Stimulated activated CD4-positive, alpha-beta T cell treated with anti-CD3 and anti-CD28 coated beads, TNF-alpha, amount 100 ng/mL, for 48 hours (primary cell): ENCODE measurements at places on chromosomes 1 and 21.

- DNase-seq = no peak
These were observed 117.9 kb downstream of the DMRTB1 start for GRCh38 chr1:53576866-53577760.

DNA sequence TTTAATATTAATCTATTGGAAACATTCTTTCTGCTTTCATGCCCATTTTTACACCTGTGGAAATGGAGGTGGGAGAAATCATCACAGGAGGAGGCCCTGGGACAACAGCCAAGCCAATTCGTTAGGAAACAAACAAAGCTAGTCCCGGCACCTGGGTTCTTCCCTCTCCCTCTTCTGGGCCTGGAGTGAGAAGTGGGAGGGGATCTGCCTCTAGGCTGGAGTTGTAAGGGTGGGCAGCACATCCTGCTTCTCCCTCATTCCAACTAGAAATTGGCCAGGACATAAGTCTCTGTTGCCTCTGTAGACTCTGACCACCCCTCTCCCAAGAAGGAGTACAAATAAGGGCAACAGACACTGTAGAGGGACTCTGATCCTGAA is 20.2 kb upstream of the ERO1B start:
- DNase-seq = no peak

GRCh38 chr21:42293649-42294272 is 21.4 kb downstream of the TFF3 start:
- DNase-seq = no peak

DNA sequence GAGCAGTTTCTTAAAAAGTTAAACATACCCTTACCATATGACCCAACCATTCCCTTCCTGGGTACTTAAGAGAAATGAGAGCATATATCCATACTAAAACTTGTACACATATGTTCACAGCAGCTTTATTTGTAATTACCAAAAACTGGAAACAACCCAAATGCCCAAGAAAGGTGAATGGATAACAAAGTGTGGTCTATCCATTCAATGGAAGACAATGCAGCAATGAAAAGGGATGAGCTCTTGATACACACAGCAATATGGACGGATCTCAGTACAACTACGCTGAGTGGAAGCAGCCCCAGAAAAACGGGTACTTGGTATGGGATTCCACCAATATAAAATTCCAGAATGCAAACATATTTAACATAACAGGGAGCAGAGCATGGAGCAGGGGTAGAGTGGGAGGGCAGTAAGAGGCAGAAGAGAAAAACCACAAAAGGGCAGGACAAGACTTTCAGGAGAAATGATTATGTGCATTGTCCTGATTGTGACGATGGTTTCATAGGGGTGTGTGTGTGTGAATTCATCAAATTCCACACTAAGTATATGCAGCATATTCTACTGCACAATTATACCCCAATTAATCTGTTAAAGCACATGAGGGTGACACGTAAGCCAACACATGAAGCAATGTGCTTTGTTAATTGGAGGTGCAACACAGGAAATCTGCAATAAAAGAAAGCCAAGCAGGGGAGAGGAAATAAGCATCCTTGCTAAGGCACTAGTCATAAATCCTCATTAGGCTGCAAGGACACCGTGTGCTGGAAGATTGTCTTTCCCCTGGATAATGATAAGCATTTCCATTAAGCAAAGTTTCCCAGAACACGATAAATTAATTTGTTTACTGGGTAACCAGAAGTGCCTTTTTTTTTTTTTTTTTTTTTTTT is 113.1 kb upstream of the KRTAP19-8 start:
- DNase-seq = no peak

GRCh38 chr1:164452549-164452948 is 106.4 kb upstream of the PBX1 start:
- no peak for DNase-seq

DNA sequence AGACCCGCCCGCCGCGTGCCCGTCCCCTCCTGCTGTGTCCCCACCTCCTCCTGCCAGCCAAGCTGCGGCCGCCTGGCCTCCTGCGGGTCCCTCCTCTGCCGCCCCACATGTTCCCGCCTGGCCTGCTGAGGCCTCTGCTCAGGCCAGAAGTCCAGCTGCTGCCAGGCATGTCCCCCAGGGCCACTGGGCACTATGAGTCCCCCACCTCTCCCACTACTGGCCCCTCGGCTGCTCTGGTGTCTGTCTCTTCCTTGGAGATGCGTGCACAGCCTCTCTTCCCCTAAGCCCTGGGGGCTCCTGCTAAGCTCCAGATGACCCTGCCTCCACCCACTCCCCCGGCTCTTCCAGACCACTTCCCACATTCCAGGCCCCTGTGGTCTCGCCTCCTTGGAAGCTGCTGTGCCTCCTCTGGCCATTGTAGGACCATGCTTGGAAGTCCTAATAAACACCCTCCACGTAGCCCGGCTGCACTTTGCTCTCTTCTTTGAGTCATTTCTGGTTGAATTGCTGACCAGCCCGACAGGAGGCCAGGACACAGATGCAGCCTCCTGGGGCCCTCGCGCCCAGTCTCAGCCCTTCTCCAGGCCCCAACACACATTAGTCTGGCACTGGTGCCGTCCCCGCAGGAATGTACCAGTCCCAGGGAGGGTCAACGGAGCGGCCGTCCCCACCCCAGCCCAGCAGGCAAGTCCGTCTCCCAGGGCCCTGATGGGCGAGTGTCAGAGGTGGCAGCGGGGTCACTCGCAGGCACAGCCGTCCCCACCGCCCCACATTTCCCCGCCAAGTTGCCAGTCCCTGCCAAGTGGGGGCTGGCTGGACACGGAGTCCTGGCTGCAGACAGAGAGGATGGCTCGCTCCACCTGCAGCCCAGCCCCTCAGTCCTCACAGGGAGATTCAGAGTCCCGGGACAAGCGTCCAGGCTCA is 1.1 kb downstream of the KRTAP10-12 start:
- no peak for DNase-seq

- DNase-seq = no peak
These were observed 4.3 kb upstream of the FGGY start for GRCh38 chr1:59292562-59292961.

GRCh38 chr21:39007532-39007931 is 175.7 kb downstream of the PSMG1 start:
- no peak for DNase-seq

DNA sequence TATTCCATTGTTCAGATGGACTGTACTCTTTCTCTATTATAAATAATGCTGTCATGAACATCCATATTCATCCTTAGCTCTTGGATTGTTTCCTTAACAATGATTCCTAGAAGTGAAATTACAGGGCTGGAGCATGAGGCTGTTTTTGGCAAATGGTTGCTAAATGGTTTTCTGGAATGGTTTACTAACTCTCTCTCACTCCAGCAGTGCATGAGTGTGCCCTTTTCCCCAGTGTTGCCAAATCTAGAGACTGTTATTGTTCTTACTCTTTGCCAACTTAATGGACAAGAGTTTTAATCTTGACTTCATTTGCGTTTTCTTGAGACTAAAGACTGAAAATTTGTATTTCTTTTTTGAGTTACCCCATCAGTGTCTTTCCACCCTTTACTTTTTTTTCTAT is 113.0 kb downstream of the PAPPA2 start:
- DNase-seq = no peak

- no peak for DNase-seq
These were observed 110.1 kb downstream of the HMGB4 start for GRCh38 chr1:33973799-33974545.

DNA sequence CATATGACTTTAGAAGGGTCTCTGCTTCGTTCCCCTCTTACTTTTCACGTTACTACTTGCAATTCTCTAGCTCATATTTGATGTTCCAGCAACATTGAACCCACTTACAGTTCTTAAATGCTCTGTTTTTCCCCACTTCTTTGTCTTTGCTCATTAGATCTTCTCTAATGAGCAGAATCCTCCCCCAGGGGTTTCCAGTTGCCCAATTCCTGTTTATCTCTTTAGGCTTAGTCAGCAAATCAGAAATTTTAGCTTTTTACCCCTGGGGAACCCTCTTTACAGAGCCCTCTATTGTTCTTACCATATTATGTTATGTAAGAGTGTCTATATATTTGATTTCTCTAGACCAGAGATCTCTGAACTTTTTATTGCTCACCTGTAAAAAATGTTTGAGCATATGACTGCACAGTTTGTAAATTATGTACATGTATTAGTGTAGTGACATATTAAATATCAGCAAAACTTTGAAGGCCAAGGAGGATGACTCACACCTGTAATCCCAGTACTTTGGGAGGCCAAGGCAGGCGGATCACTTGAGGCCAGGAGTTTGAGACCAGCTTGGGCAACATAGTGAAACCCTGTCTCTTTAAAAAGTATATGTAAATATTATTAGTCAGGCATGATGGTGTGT is 71.4 kb downstream of the FNBP1L start:
- DNase-seq = no peak

DNA sequence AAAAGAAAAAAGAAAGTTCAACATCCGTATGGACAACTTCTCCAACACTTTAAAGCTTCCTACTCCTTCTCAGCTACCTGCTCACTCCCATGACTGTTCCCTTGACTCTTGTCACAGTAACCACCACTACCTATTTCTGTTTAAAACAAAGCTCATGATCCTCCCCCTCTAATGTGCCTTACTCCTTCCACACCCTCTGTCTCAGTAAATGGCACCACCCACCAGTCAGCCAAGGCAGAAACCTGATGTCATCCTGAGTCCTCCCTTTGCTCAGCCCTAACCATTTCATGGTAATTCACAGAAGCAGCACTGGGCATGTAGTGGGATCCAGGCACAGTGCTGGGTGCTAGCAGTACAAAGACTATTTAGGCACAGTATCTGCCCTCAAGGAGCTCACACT is 63.0 kb upstream of the PPM1J start:
- DNase-seq = no peak

DNA sequence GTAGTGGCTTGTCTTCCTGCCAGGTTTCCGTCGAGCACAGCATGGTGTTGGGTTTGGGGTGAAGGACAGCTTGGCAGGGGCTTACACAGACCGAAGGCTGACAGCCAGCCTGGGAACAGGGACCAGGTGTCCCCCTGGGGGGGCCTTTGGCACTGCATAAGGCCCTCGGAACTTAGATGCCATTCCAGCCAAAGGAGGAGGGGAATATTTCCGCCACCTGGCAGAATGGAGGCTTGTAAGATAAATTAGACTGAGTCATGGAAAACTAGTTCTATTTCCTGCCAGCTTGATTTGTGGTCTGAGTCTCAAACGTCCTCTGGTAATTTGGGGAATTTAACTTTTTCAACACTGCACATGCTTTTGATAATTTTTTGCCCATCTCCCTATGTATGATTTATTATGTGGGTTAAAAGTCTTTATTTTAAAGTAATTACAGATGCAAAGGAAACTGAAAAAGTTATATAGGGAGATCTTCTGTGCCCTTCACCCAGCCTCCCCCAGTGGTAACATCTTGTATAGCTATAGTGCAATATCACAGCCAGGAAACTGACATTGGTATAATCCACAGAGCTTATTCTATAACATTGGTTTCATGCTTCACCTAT is 11.5 kb upstream of the TMEM51 start:
- no peak for DNase-seq

GRCh38 chr1:200351826-200352549 is 57.8 kb downstream of the ZNF281 start:
- DNase-seq = no peak

GRCh38 chr1:98546319-98546718 is 115.2 kb upstream of the SNX7 start:
- DNase-seq = no peak

DNA sequence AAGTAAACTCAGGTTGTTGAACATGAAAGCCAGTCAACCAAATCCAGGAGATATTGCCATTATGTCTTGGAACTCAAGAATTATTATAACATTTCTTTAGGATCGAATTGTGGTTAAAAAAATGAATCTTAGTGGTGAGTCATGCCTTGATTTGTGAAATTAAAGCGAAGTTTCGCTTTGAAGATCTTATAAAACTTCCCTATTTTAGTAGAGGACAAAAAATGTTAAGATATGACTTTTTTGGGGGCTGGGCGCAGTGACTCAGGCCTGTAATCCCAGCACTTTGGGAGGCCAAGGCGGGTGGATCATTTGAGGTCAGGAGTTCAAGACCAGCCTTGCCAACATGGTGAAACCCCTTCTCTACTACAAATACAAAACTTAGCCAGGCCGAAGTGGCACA is 39.5 kb upstream of the PTBP2 start:
- no peak for DNase-seq

- DNase-seq = no peak
These were observed 2.7 kb downstream of the CHI3L1 start for GRCh38 chr1:203183828-203184227.

GRCh38 chr1:7614576-7615074 is 156.5 kb upstream of the VAMP3 start:
- DNase-seq = no peak

DNA sequence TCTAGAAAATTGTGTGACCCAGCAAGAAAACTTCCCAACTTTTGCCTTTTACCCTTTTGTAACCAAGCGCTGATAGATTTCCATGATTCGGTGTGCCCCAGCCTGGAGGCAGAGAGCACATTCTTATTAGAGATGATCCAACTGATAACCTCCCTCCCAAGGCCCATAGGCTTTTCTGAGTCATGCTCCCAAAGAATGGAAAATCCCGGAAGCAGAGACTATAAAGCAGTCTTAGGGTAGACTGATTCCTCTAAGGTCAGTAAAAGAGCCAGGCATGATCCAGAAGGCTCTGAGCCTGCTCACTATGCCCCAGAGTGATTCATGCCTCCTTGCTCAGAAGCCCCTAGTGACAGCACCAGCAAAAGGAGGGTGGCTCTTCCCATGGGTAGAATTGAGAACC is 4.3 kb downstream of the CAMK1G start:
- no peak for DNase-seq

DNA sequence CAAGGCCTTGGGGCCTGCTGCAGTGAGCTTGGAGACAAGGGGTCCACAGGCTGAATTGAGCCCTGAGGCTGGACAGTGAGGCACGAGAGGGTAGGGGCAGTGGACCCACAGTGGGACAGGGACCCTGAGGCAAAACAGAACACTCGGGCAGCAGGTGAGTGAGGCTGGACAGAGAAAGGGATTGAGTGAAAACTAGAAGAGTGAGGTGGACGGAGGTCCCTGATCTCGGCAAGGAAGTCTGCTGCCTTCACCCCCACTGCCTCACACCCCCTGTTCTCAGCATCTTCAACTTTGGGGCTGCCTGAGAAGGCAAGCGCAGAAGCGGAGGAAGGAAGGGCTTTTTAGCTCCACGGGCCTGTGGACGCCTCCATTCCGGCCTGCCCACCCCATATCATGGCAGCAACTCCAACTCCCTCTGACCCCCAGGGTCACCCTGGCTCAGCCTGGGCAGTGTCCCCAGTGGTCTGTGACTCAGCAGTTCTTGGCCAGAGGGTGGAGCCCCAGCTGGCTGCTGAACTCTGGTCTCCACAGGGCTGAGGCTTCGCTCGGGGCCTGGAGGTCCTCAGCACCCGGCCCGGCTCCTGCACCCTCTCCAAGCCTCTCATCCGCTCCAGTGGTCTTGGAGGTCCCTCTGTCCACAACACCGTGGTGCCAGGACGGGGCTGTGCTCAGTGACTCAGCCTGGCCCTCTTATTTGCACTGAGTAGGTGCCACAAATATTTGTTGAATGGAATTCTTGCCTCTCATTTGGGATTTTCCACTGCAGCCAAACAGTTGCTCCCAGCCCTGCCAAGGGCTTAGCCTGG is 60.0 kb upstream of the EPS8L3 start:
- DNase-seq = no peak

- no peak for DNase-seq
These were observed 51.3 kb downstream of the MAP10 start for GRCh38 chr1:232856541-232856940.
